ENCODE measurements at places on chromosomes 1 and 21.

- no peak for DNase-seq
Observed at GRCh38 chr1:240927821-240928220, 315.9 kb upstream of the GREM2 start.

GRCh38 chr1:37477198-37477931, 3.0 kb downstream of the ZC3H12A start:
- peak; percentile 33 for DNase-seq

- no peak for DNase-seq
Observed at GRCh38 chr21:33997436-33997835, 75.9 kb upstream of the MRPS6 start.

- no peak for DNase-seq
Observed at GRCh38 chr1:170731566-170732251, 67.8 kb downstream of the PRRX1 start.

DNA sequence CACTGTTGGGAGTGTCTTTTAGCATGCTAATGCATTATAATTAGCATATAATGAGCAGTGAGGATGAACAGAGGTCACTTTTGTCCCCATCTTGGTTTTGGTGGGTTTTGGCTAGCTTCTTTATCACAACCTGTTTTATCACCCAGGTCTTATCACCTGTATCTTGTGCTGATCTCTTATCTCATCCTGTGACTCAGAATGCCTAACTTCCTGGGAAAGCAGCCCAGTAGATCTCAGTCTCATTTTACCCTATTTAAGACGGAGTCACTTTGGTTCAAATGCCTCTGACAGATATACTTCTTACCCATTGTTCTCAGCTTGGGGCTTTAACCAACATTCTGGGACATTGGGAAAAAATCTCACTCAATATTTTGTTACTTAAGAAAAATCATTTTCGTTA, 348.7 kb downstream of the PBX1 start:
- DNase-seq: no peak

GRCh38 chr1:220970311-220970710, 91.1 kb downstream of the HLX start:
- DNase-seq: no peak

DNA sequence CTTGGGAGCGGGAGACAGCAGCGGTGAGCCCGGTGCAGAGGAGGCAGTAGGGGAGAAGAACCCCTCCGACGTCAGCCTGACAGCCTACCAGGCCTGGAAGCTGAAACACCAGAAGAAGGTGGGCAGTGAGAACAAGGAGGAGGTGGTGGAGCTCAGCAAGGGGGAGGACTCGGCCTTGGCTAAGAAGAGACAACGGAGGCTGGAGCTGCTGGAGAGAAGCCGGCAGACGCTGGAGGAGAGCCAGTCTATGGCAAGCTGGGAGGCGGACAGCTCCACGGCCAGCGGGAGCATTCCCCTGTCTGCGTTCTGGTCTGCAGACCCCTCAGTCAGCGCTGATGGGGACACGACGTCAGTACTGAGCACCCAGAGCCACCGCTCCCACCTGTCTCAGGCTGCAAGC, 32.9 kb downstream of the STYXL2 start:
- DNase-seq: no peak

GRCh38 chr1:230321741-230322420, 104.3 kb downstream of the PGBD5 start:
- DNase-seq: peak; percentile 72

GRCh38 chr1:37905727-37906126, 41.1 kb downstream of the INPP5B start:
- no peak for DNase-seq

- DNase-seq: no peak
Observed at GRCh38 chr1:246291127-246291526, 216.0 kb downstream of the SMYD3 start.

DNA sequence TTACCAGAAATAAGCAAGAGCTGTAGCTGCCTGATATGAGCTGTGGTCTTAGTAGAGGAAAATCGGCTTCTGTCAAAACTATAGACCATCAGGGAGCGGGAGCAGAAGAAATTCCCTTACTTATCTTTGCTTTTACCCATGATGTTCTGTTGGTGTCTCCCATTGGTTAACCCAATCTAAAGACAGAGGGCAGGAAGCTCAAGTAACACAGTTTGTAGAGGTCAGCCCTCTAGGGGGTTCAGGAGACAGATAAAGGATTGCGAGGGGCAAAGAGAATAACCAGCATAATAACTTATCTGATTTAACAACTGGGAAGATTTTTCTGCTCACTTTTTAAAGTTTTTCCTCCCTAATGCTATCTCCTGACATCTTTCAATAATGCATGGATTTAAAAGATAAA, 142.4 kb downstream of the NTMT2 start:
- no peak for DNase-seq

- peak; percentile 80 for DNase-seq
Observed at GRCh38 chr1:159923203-159924024, 1.9 kb downstream of the TAGLN2 start.
